ENCODE measurements at places on chromosomes 11 and 22. TPM values are rescaled to one million over a fixed set of nuclear protein-coding genes. Genes with fewer than 3 reads are reported as not detected.

IGF2 gene
- 0.21 TPM for total RNA-seq

SC5D gene
- 29.6 TPM for total RNA-seq

OR10A3 gene
- not detected for total RNA-seq

CD6 gene
- 234 TPM for total RNA-seq

CSKMT gene
- total RNA-seq: 44.0 TPM

CASP5 gene
- total RNA-seq: not detected

ELMOD1 gene
- not detected for total RNA-seq
